ENCODE measurements at places on chromosomes 2 and 18. TPM values are rescaled to one million over a fixed set of nuclear protein-coding genes. Genes with fewer than 3 reads are reported as not detected.

DNA sequence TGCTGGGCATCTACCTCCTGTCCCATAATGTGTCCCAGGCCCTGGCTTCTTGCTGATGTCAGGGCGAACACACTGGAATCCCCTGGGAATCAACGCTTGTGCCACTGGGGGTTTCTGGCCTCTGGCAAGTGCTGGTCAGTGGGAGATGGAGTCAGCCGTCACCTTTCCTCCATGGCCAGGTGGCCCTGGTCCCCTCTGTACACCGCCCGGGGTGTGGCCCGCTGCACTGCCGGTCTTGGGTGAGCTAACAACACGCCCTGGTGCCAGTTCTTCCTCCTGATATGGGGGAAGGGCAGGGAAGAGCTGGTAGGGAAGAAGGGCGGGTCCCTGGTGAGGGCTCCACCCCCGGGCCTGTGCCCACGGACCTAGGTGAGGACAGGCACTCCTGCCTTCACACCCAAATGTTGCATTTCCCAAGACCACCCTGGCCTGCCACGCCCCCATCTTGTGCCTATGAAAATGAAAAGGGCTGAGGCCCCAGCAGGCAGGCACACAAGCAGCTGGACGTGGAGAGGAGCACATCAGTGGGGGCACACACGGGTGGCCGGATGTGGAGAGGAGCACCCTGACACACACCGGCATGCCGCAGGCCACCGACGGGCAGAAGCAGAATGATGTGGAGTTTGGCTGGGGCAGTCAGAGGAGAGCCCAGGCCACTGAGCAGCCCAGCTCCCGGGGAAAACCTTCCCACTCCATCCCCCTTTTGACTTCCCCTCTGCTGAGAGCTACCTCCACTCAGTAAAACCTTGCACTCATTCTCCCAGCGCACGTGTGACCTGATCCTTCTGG lies 140.5 kb downstream of the ASB1 start:
- DNase-seq: no peak

- DNase-seq: no peak
Observed at GRCh38 chr18:56043641-56044061, 455.7 kb upstream of the TCF4 start.

DNA sequence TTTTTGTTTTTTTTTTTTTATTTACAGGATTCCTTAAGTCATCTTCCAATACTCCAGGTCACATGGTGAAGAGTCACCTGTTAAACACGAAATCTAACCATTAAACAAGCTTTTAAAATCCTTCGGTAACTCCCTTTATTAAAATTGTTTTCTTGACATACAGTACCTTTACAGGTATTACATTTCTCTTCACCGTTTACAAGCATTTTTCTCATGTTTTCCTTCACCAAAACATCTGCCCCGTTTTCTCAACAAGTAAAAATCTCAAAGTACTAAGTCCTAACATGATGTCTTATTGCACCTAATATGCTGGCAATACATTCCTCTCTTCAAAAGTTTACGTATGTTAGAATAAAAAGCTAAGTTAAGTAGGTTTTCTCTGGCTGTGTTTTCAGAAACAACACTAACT lies 1.1 kb downstream of the PUM2 start:
- DNase-seq: no peak

- no peak for DNase-seq
Observed at GRCh38 chr2:219002395-219003266, 9.4 kb upstream of the CRYBA2 start.

DNA sequence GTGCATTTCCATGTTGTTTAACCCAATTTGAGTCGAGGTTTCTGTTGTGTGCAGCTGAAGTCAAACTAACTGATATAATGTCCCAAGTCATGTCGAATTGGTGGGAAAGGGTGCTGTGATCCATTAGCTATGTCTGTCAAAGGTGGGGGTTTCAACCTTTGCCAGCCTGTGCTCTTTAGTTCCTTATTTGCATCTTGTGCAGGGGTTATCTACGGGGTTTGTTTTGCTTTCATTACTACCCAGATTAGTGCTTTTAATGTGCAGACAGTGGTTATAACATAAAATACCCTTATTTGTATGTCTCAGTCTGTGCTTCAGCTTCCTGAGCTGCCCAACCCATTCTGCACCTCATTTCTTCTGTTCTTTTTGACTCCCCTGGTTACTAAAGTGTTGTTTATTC lies 271.9 kb upstream of the CXCR4 start:
- no peak for DNase-seq

GRCh38 chr18:29301048-29301447 lies 1124.1 kb upstream of the CDH2 start:
- DNase-seq: no peak

GRCh38 chr2:208983486-208983885 lies 440.4 kb upstream of the MAP2 start:
- no peak for DNase-seq

DNA sequence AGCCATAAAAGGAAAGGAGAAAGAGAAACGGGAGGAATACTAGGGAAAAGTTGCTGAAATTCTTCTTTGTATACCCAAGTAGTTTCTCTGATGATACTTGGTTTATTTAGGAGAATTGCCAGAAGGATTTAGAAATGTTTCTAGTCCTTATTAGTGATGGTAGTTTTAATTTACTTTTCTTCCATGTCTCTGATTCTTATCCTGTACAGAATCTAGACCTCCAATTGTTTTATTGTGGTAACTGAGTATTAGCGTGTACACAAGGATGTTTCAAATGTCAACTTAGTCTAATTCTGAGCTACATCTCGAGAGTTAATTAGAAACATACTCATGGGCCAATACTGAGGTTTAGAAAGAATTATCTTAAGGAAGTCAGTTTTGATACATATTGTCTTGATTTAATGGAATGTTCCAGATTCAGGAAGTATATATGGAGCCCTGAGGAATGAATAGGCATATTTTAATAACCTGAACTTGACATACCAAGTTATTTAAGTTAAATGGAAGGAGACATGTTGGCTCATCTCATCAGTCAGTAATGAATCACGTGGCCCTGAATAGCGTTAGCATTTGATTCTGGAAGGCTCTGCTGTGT lies 219.6 kb downstream of the LTBP1 start:
- no peak for DNase-seq

- DNase-seq: peak; percentile 62
Observed at GRCh38 chr18:36075862-36076587, 8.7 kb upstream of the RPRD1A start.

DNA sequence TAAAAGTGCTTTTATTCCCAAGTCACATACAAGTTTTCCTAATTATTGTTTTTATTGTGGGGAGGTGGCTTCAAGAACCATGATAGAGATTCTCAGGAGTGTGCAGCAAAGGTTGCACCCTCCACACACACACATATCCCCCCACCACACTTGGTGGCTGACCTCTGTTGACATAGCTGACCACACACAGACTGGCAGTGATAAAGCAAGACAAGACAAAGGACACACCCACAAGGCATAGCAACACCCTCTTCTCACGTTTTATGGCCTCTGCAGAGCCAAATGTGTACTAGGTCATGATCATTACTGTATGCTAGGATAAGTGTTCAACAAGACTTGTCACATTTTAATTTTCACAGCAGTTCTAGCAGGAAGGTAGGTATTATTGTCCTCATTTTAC lies 143.0 kb upstream of the EPC2 start:
- peak; percentile 8 for DNase-seq

- DNase-seq: no peak
Observed at GRCh38 chr2:45676088-45676487, 24.6 kb downstream of the PRKCE start.

GRCh38 chr2:54572636-54573536 lies 116.8 kb downstream of the SPTBN1 start:
- DNase-seq: no peak

GRCh38 chr2:128237081-128237534 lies 81.6 kb downstream of the HS6ST1 start:
- DNase-seq: no peak

- no peak for DNase-seq
Observed at GRCh38 chr2:236866542-236867340, 218.9 kb upstream of the COPS8 start.

- no peak for DNase-seq
Observed at GRCh38 chr2:180180511-180180910, 173.4 kb upstream of the CWC22 start.

DNA sequence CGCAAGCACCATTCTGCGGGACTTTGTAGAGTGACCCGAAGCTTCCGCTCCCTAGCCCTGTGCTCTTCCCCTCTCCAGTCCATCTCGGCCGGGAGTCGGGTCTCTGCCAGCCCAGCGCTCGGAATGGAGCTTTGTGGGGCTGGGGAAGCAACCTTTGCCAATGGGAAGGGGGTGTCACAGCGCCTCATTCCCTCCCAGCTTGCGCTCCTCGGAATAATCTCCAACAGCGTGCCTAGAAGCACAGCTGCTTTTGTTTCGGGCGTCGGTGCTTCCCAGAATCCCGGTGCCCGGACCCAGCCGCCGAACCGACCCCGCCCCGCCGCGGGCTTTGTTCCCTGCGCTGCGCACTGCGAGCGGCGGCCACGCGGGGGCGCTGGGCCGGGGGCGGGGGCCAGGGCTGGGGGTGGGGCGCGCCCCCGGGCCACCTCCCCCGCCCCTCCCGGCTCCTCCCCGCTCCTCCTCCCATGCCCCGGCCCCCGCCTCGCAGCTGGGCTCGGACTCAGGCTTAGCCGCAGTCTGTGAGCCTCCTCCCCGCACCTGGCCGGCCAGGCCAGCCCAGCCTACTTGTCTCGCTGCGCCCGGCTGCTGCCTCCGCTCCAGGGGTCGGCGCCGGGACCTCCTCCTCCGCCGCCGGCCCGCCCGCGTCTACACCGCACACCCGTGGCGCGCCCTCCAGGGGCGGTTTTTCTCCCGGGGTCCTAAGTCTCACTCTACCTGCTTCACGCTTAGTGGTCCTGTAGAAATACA lies 77.7 kb upstream of the SMAD2 start:
- DNase-seq: peak; percentile 41

GRCh38 chr18:77960791-77961410 lies 711.3 kb downstream of the GALR1 start:
- no peak for DNase-seq

DNA sequence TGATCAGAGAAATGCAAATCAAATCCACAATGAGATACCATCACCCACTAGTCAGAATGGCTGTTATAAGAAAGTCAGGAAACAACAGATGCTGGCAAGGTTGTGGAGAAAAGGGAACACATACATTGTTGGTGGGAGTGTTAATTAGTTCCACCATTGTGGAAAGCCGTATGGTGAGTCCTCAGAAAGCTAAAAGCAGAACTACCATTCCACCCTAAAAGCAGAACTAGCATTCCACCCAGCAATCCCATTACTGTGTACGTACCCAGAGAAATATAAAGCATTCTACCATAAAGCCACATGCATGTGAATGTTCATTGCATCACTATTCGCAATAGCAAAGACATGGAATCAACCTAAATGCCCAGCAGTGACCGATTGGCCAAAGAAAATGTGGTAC lies 60.7 kb downstream of the ANKRD62 start:
- no peak for DNase-seq

GRCh38 chr2:37720533-37721200 lies 49.2 kb upstream of the CDC42EP3 start:
- peak; percentile 44 for DNase-seq

DNA sequence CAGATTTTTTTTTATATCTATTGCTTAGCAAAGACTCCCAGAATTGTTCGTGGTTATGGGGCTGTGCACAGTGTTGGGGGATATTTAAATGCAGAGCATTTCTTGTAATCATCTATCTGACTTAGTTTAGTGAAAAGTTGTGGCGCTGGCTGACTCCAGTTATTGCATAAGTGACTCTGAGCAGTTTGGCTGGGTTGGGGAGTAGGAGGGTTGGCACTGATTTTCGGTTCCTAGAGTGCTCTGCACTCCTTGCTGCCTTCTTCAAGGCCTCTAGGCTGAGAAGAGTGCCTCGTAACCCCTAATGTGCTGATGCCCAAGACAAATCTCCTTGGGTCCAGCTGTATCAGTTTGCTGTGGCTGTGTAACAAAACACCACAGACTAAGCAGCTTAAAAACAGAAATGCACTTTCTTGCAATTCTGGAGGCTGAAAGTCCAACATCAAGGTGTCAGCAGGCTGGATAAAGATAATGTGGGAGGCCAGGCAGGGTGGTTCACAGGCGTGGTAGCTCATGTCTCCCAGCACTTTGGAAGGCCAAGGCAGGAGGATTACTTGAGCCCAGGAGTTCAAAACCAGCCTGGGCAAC lies 6.5 kb upstream of the IMPA2 start:
- no peak for DNase-seq

DNA sequence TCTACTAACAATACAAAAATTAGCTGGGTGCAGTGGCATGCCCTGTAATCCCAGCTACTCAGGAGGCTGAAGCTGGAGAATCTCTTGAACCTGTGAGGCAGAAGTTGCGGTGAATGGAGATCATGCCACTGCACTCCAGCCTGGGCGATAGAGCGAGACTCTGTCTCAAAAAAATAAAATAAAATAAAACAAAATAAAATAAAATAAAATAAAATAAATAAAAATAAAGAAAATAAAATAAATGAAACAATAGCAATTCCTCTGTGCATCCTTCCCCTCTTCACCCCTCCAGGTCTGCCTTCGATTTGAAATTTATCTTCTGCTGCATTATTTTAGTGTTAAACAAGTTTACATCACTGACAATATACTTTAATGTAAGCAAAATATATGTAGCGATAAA lies 63.0 kb upstream of the UXS1 start:
- DNase-seq: no peak

- no peak for DNase-seq
Observed at GRCh38 chr2:85414761-85415553, 3.6 kb upstream of the SH2D6 start.

DNA sequence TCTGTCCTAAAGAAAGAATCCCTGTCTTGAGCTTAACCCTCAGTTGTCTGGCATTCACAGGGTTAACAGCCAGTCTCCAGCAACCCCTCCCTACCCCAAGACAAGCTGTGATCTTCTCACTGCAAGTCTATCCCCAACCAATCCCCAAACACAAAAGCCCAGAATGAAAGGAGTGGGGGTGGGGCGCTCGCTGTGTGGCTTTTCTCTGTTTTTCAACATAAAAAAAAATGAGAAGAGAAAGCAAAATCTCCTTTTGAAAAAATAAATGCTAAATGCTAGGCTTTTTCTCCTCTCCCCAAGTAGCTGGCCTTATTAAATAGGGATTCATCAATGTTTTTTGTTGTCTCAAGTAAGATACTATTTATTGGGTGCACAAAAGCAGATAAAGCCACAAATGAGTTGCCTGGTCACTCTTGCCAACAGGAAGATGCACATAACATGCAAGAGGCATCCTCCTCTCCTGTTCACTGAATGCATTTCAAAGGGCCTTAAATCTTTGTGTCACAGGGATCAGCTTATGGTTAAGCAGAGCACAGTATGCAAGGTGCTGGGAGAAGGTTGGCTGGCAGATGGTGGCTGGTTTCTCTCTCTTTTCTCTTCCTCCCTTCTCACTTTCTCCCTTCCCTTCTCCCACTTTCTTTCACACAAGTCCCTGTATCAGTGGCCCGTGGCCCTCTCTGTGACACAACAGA lies 225.6 kb downstream of the CMPK2 start:
- no peak for DNase-seq

Gene APOB
- total RNA-seq: not detected

Gene NT5C1B
- total RNA-seq: not detected

Gene FER1L5
- not detected for total RNA-seq

Gene SOX11
- total RNA-seq: 12.1 TPM

Gene DHRS9
- total RNA-seq: not detected

Gene EMILIN1
- total RNA-seq: 11.0 TPM

Gene TBR1
- total RNA-seq: not detected

Gene BMP10
- total RNA-seq: not detected

Gene PCBP1
- 49.7 TPM for total RNA-seq

Gene MBP
- 1.0 TPM for total RNA-seq

Gene COL4A3
- not detected for total RNA-seq

Gene CHRND
- total RNA-seq: 7.1 TPM

Gene CIB4
- total RNA-seq: not detected

Gene SLC4A3
- 2.9 TPM for total RNA-seq

Gene TEKT4
- total RNA-seq: not detected
